Sciatic nerve (tissue), 2 donors: ENCODE measurements at places on chromosomes 13 and 19. TPM values are rescaled to one million over a fixed set of nuclear protein-coding genes. Genes with fewer than 3 reads are reported as not detected.

- no peak for DNase-seq
Observed at GRCh38 chr19:35462476-35462953, 14.5 kb downstream of the FFAR2 start.

The ZNF835 gene
- total RNA-seq: 5.1 TPM

GRCh38 chr13:91141543-91142061 is 205.9 kb upstream of the MIR17HG start:
- DNase-seq: no peak

DNA sequence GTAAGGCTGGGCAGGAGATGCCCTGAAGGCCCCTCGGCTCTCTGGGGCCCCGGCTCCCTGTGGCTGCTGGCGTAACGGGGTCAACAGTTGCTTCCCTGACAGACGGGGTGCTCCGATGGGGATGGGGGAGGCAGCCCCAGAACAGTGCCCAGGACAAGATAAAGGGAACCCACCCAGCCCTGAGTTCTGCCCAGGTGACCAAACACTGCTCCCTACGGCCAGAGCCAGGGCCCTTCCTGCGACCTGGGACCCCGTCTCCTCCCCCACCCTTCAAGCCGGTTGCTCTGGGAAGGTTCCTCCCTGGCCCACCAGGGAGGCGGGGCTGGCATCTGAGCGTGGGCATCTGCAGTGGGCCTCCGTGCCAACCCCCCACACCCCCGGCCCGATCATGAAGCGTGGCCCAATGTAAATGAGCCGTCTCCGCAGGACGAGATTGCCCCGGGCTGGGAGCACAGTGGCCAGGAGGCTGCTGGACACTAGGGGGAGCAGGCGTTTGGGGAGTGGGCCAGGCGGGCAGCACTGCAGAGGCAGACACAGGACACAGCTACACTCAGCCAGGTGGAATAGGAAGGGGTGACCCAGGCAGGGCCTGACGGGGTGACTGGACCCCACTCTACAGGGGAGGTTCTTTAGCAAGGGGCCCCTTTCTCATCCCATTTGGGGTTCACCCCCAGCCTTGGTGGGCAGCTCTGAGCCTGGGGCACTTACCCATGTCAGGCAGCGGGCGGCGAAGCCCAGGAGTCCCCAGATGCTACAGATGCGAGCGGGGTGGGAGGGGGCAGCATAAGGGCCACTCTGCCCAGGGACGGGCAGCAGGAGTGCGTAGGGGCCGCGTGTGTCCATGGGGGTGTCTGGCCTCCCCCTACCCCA is 1.2 kb upstream of the NKPD1 start:
- DNase-seq: no peak

GRCh38 chr19:10011974-10012373 is 1.3 kb upstream of the RDH8 start:
- no peak for DNase-seq

- no peak for DNase-seq
Observed at GRCh38 chr19:28170066-28170465, 1042.9 kb downstream of the UQCRFS1 start.

The ZNF813 gene
- total RNA-seq: 3.3 TPM

The TYROBP gene
- total RNA-seq: 104 TPM

DNA sequence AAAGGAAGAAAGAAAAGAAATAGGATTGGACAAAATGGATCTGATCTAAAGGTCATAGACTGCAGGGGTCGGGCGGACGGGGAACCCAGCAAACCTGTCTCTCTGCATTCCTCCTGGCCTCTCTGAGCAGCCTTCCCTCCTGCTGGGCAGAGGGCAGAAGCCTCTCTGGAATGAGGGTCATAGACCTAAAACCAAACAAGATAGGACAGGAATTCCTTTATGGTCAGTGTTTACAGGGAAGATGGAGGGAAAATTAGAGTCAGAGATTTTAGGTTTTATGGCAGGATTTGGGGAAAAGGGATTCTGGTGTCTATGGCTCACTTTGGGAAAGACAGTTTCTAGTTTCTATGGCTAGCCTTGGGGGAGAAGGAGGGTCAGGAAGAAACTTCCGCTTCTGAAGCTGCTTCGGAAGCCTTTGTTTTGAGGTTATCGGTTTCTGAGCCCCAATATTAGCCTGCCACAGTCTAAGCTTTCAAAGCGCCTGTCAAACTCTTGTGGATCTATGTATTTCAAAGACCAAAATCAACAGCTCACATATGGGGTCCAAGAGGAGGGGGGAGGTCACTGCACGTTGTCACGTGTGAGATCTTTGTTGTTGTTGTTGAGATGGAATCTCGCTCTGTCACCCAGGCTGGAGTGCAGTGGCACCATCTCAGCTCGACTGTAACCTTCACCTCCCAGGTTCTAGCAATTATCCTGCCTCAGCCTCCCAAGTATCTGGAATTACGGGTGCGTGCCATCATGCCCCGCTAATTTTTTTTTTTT is 18.9 kb upstream of the DPRX start:
- no peak for DNase-seq

GRCh38 chr13:22940736-22941135 is 240.0 kb upstream of the SGCG start:
- no peak for DNase-seq

DNA sequence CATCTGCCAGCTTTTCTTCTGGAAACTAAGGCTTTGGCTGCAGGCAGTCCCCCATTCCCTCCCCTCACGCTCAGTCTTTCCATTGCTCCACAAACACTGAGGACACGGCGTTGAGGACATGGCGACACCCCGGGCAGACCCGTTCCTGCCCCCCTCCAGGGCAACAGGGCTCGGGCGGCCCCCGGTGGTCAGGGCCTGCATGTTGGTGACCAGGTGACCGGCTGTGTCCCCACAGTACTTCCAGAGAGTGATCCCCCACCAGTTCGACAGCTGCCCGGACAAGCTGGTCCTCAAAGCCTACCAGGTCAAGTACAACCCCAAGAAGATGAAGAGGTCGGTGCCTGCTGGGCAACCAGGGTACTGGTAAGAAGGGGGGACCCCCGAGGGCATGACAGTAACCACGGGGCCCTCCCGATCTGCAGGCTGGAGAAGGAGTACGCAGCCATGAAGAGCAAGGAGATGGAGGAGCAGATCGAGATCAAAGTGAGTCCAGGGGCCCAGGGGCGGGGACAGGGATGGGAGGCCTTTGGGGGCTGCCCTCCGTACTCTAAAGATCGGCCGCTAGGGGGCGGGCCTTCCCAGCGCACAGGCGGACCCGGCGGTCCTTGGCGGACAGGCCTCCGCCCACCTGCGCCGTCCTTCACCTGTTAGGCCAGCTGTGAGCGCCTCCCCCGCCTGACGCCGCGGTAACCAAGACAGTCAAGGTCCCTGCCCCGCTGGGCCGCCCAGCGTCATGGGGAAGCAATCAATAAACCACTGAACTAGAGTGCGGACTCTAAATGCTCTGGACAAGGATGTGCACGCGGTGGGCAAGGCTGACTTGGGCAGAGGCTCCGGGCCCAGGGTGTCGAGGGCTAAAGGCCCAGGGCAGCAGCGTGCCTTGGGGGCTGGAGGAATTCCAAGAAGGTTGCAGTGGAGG is 21.1 kb downstream of the PRR36 start:
- DNase-seq: no peak

DNA sequence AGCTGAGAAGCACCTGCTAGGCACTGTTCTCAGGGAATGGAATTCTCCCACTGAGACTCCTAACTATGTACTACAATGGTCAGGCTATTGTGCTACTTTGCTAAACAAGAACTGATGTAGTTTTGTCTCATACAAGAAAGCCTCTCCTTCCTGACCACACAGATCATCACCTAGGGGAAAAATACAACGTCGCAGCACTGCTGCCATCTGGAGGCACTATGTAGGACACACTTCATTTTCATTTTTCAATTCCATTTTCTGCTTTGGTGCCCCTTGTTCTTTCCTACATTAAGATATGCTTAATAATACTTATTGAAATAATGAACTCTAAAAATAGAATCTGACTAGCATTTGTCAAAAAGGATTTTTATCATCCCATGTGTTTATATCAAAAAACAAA is 21.1 kb downstream of the PROSER1 start:
- DNase-seq: no peak

GRCh38 chr13:48116808-48117207 is 21.9 kb upstream of the MED4 start:
- no peak for DNase-seq

GRCh38 chr13:21757763-21758162 is 86.9 kb downstream of the FGF9 start:
- DNase-seq: no peak

DNA sequence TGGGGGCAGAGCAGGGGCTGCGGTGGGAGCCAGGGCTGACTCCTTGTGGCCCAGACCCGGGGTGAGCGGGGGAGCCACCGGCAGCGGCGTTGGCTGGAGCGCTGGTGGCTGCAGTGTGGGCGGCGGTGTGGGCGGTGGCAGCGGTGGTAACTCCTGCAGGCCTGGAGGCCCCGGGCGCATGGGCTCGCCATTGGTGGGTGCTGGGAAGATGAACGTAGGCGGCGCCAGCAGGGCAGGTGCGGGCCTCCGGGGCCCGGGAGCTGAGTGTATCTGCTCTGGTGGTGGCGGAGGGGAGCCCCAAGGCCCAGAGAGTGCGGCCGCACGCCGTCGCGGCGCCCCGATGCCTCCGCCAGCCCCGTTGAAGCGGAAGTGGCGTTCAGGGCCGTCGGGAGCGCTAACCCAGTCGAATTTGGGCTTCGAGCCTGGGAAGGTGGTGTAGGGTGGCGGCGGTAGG is 2.0 kb downstream of the GGN start:
- DNase-seq: no peak

DNA sequence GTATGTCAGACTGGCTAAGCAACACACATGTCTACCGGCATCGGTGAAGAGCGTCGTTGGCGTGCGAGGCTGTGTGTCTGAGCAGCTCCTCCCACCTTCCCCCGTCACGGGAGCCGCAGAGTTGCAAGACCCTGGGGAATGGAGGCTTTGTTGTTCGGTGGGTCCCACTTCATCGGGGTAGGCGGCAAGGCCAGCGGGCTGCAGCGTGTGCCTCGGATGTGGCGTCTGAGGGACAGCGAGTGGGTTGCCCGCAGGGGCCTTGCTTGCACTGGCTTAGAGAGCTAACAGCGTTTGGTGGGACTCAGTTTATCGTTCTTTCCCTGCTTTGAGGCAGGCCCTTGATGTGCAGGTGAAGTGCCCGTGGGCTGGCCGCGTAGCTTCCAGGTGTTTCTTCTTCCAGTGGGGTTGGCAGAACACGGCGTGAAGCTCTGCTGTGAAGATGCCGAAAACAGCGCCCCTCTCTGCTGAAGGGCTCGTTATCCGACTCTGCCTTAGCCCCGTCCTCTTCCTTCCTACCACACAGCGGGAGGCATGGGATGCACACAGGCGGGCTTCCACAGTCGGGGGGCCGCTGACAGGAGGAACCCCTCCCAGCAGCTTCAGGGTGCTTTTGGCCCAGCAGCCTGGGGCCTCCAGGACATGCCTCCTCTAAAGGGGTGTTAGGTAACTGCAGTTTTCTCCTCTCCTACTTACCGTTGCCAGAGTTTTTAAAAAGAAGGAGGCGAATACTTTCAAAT is 85.2 kb downstream of the ATP11A start:
- DNase-seq: no peak

DNA sequence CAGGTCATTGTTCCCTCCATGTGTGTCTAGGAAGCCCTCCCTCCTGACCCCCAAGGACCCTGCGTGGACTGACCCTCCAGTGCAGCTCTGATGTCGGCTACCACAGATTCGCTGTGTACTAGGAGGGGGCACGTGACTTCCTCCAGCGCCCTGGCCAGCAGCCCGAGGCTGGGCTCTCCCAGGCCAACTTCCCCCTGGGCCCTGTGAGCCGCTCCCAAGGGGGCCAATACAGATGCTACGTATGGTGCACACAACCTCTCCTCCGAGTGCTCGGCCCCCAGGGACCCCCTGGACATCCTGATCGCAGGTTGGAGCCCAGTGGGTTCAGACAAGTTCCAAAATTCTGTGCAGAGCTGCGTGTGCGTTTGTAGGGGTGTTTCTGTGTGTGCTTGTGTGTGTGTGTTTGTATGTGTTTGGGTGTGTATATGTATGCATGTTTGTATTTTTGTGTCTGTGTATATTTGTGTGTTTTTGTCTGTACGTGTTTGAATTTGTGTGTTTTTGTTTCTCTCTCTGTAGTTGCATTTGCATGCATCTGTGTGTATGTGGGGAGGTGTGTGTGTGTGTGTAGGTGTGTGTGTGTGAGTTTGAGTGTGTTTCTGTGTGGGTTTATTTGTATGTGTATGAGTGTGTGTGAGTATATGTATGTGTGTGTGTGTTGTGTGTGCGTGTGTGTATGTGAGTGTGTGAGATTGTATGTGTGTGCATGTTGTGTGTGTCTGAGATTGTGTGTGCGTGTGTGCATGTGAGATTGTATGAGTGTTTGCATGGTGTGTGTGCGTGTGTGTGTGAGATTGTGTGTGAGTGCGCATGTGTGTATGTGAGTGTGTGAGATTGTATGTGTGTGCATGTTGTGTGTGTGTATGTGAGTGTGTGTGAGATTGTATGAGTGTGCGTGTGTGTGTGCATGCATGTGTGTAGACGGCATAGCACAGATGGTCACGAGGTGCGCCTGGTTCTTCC is 21.4 kb upstream of the LILRA2 start:
- no peak for DNase-seq

- no peak for DNase-seq
Observed at GRCh38 chr19:39021063-39021462, 11.3 kb downstream of the FBXO27 start.
